Activated CD8-positive, alpha-beta memory T cell treated with anti-CD3 and anti-CD28 coated beads for 48 hours (primary cell): ENCODE measurements at places on chromosomes 3 and 15.

GRCh38 chr3:54954022-54954421 is 26.2 kb upstream of the LRTM1 start:
- DNase-seq: no peak

- DNase-seq: no peak
These were observed 26.9 kb upstream of the LINGO1 start for GRCh38 chr15:77659350-77660321.

DNA sequence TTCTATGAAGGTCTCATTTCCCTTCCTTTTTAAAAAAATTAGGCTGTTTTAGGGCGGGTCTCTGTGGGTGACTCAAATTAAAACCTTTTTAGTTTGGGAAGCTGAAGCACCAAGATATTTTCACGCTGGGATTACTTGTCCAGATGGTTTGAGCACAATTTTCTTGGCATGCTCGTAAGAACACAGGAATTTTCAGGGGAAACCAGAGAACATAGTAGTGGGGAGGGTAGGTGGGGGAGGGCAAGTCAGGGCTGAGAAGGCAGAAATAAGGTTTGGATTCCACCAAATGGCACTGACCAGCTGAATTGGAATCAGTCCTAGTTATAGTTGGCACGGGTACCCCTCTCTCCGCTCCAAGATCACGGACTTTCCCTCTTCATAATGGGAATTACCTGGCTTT is 97.3 kb upstream of the LRIG1 start:
- no peak for DNase-seq

DNA sequence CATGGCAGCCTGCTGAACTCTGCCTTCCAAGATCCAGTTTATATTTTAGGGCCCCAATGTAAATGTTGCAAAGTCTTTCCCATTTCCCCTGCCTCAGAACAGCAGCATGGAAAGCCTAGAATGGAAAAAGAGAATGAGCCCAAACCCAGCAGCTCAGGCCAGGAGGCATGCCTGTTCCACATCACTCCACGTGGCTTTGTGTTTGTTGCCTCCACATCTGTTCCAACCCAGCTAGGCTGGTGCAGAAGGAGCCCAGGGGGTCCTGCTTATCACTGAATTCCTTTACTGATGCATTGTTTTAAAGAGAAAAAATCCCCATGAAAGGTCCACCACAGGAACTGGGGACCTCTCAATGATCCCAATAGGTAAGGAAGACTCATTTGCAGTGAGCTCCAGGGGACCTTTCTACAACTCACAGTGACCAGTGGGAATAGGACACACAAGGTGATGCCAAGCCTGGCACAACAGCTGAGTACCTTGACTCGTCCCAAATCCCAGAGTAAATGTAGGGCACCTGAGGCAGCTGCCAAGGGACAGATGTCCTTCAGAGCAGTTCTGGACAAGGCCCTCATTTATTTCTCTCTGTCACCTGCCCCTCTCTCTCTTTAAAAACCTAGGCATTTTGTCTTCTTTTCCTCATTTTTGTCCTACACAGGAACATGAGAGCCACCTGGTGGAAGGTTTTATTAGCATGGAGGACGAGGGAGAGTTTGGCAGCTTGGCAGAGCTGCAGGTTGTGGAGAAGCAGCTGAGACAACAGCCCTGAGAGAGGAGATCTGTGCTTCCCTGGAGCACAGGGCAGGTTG is 41.7 kb upstream of the ADAMTS17 start:
- DNase-seq: no peak

DNA sequence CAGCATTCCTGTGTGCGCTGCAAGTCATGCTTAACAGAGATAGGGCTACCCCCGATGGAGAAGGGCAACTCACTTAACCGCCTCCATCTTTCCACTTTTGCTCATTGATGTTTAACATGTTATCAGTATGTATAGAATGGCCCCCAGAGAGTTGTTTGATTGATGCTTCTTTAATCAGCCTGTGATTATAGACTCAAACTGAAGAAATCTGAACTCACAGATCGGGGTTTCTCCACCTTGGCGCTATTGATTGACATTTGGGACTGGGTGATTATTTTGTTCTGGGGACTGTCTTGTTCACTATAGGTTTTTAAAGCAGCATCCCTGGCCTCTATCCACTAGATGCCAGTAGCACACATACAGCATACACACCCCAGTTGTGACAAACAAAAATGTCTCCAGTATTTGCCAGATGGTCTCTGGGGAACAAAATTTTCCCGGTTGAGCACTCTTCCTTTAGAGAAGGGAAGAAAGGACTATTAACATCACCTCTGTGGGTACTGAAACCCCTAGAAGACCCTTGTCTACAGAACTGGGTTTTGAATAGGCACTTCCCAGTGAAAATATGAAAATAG is 54.4 kb downstream of the LARS2 start:
- no peak for DNase-seq

- DNase-seq: no peak
These were observed 33.7 kb downstream of the ST6GAL1 start for GRCh38 chr3:186964071-186964470.

DNA sequence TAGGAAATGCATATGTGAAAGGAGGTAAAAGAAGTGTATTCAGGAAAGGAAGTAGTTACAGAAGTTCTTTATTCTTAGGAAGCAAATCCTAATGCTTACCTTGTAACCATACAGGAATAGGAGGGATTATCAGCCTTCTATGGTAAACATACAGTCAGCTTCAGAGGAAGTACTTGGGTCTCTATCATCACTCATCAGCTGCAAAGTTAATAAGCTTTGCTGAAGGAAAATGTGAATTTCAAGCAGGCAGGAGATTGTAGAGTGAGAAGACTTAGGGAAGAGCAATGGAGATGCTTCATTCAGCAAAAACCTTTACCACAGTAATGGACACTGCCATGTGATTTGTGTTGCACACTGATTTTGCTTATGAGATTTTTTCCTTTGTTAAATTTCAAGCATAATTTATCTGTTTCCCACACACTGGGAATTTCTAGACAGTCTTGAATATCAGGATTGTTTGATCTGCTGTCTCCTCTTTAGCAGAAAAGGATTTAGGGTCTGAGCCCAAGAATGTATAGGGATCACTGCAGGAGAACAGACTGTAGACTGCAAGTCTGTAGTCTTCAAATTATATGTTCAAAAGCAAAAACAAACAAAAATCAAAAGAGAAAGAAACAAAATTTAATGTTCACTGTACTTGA is 150.8 kb downstream of the ZNF609 start:
- DNase-seq: no peak

DNA sequence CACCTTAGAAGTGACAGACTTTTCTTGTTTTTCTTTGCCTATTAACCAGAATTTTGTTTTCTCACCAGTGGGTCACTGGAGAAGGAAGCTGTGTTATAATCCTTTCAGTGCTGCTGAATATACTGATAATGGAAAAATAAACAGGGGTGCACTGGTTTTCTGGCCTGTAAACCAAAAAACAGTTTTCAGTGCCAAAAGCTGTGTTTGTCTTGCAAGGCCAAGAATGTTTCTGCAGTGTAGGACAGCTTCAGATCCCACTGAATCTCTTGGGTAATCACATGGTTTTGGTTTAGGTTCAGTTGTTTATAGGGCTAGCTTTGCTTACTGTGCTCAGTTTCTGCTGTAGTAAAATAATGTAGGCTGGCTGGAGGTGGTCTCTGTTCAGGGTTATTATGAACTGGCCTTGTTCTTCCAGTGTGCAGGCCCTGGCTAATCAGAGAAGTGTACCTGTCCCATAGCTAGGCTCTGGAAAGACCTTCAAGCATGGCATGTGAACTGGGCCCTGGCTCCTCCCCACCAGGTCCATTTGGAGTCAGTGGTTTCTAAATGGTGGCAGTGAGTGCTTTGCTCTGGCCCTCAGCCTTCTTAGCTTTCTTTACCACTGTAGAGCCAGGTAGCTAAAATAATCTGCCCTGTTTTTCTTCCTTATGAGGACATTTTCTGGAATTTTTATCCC is 18.7 kb downstream of the PDE8A start:
- DNase-seq: no peak

- no peak for DNase-seq
These were observed 411.5 kb downstream of the RAP2B start for GRCh38 chr3:153573481-153573880.

DNA sequence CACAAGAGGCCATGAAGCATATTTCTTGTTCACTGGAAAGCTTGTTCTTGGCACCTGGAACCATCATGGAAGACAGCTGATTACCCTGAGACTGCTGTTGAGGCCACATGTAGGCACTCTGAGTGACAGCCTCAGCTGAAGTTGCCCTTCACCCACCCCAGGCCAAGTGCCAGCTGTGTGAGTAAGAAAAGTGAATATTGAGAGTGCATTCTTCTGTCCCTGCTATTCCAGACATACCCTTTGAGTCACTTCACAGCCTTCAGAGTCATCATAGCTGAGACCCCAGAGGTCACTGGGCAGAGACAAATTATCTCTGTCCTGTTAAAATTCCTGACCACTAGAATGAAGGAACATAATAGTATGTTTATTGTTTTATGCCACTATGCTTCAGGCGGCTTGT is 79.6 kb downstream of the NFKBIZ start:
- no peak for DNase-seq

DNA sequence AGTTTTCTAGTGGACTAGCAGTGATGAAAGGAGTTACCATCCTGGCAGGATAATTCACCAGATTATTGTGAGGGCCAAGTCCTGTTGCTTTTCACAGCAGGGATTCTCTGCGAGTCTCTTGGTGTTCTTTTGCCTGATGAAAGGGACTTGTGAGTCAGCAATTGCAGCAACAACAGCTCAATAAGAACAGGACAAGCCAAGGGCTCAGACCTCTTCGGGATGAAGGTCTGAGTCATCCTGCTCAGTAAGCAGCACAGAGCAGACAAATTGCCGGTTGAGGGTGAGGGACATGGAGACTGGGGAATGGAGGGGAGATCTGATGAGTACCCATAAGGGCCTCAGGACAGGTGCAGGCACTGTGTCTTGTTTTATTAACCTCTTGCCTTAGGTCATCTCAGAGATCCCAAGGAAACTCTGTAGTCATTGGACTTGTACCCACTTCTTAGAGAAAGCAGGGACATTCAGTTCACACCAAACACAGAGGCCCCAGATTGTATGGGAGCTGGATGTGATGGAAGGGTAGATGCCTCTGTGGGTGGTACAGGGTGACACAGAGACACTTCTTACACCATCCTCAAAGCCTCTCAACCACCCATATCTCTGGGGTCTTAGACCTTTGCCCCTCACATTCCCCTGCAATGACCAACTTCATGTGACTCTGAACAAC is 173.8 kb upstream of the TLE3 start:
- DNase-seq: no peak

DNA sequence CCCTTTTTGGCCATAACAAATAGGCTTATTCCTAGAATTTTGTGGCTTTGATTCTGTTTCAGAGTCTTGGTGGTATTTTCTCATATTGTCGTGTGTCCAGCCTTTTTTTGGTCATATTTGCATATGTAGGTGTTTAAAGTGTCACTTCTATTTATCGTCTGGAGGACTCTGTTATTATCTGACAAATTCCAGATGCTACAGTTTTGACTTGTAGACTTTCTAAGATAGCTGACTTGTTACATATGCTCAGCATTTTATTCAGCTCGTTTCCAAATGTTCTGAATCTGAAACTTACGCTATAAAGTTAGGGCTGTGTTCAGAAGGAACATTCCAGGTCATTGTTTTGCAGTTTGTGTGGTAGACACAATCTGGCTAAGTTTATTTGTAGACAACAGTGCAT is 1.9 kb downstream of the PPP4R2 start:
- no peak for DNase-seq

DNA sequence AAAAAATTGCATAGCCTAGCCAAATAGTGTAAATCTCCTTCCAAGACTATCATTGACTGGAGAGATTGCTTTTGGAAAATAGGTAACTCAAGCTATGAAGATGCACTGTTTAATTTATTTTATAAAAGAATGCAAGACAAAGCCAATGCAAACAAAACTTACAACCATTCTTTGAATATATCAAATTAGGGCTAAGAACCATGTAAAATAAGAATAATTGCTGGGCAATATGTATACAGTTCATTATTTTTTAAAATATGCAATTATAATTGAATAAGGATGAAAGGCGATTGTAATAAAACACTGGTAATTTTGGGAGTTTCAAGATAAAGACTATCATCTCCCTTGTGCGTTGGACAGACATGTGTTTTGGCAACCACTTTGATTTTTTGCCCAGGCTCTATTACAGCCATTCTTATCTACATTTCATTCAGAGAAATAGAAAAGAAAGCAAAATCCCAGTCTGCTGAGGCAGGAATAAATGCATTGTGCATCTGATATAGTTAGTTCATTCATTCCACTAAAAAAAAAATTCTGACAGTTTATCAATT is 242.3 kb upstream of the ROBO1 start:
- no peak for DNase-seq

DNA sequence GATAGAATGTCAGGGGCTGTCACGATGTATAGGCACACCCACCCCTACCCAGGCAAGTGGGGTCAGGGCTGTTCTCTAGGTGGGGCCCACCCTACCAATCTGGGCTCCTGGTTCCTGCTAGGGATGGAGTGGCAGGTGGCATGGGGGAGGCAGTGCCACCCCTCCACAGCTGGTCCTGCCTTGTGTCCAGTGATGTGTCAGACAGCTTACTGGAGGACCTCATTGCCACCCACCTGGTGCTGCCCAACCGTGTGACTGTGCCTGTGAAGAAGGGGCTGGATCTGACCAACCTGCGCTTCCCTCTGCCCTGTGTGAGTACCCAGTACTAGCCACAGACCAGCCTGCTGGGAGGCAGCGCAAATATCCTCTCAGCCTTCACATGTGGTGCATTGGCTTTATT is 27.5 kb downstream of the ESYT3 start:
- DNase-seq: no peak

DNA sequence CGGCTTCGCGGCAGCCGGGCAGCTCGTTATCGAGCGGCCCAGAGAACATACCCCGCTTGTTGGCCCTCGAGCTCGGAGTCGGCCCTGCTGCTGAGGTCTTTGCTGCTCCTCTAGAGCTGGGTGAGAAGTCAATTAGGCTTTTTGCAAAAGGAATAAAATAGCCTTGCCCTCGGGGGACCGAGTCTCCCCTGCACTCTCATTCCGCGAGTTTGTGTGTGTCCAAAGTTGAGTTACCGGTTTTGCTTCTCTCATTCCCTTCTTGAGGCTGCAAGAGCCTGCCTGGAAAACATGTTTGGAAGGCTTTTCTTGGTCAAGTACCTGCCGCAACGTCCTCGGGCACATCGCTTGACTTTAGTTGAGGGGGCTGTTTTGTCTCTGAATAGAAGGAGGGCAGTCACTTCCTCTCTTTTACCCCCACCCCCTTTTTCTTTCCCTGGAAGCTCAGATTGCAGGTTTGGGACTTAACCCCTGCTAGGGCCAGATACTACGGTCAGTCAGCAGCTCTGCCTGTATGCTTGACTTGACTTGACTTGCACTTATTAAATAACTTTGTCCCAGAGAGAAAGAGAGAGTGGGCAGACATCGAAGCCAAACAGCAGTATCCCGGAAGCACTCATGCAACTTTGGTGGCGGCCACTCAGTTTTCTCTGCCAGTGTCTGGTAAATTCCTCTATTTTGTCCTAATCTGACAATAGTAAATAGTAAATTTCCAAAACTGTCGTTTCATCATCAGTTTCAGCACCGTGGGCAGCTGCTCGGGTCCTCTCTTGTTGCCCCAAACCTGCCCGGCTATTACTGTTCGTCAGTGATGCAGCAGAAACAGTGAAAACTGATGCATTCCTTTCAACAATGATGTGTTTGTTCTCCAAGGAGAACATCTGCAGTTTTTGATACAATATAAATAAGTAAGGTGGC is 609 bp downstream of the RNF13 start:
- DNase-seq: no peak

- DNase-seq: no peak
These were observed 165.6 kb downstream of the OCA2 start for GRCh38 chr15:27933562-27933961.
